CD4-positive, CD25-positive, alpha-beta regulatory T cell (primary cell): ENCODE measurements at places on chromosomes 3 and 15. TPM values are rescaled to one million over a fixed set of nuclear protein-coding genes. Genes with fewer than 3 reads are reported as not detected.

DNA sequence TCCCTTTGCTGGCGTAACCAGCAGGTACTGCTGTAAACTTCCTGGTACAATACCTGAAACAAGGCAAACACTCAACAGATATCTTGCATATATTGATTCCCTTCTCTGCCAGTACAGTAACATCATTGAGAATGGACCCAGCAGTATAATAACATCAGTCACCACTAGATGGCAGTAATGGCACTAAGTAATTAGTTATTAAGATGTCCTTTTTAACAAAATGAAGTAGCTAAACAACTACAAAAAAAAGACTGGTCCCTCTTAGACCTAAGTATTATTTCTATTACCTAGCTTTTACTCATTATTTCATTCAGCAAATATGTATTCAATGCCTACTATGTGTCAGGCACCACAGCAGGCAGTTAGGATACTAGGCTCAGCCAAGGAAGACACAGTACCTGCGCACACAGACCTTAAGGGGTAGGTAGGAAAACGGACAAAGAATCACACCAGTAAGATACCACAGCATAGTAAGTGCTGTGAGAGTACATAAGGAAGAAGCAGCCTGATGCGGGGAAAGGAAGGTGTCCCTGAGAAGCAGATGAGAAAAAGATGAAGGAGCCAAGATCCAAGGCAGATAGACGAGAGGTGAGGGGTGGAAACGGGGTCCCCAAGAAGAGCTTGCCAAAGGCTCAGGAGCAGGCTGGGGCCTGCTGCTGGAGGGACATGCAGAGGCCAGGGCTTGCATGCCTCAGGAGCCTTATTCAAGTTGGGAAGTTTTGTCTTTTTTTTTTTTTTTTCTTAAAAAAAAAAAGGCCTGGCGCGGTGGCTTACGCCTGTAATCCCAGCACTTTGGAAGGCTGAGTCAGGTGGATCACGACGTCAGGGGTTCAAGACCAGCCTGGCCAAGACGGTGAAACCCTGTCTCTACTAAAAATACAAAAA, 102.7 kb upstream of the CHD2 start:
- no peak overlapping the region for H3K4me3 ChIP-seq
- H3K4me1 ChIP-seq = peaks cover 4% of the 10 kb centered on the region
- no peak overlapping the region for H3K27ac ChIP-seq
- H3K36me3 ChIP-seq = no peaks in the 10 kb centered on the region

- H3K4me1 ChIP-seq = peaks cover 10% of the 10 kb centered on the region
- no peaks in the 10 kb centered on the region for H3K27me3 ChIP-seq
- H3K27ac ChIP-seq = no peak overlapping the region
Observed at GRCh38 chr3:195859846-195860411, 48.2 kb upstream of the MUC4 start.

DNA sequence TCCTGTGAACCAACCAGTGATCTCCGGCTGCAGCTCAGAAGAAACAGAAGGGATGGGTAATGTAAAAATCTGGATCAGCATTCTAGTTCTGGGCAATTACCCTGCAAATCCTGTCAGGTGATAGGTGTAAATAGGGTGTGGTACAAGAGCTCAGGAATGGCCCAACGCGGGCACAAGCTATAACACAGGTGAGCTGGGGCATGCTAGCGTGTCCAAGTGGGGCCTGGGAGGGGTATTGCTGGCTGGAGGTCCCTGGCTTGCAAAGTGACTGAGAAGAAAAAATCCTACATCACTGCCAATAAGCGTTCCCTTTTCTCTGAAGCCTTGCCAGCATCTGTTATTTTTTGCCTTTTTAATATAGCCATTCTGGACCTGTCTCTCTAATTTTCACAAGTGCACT, 9.7 kb upstream of the CHST2 start:
- no peaks in the 10 kb centered on the region for H3K27me3 ChIP-seq
- H3K4me1 ChIP-seq = no peaks in the 10 kb centered on the region
- H3K36me3 ChIP-seq = no peaks in the 10 kb centered on the region
- no peak overlapping the region for H3K4me3 ChIP-seq

- DNase-seq = no peak
- peaks cover 15% of the 10 kb centered on the region for H3K4me1 ChIP-seq
- H3K36me3 ChIP-seq = no peaks in the 10 kb centered on the region
- no peak within 1 kb of the TSS for H3K27ac ChIP-seq
- H3K27me3 ChIP-seq = peaks cover 3% of the 10 kb centered on the region
- H3K4me3 ChIP-seq = no peak within 1 kb of the TSS
Observed at GRCh38 chr3:61561374-61562041, at the start of gene PTPRG. TSS of gene PTPRG (plus strand) at chr3:61561571. CDS start at chr3:61562288, 717 bp downstream.

- H3K27me3 ChIP-seq = no peaks in the 10 kb centered on the region
- no peak overlapping the region for H3K27ac ChIP-seq
- no peak for DNase-seq
- no peaks in the 10 kb centered on the region for H3K36me3 ChIP-seq
Observed at GRCh38 chr3:161028555-161029153, 76.5 kb downstream of the B3GALNT1 start.

DNA sequence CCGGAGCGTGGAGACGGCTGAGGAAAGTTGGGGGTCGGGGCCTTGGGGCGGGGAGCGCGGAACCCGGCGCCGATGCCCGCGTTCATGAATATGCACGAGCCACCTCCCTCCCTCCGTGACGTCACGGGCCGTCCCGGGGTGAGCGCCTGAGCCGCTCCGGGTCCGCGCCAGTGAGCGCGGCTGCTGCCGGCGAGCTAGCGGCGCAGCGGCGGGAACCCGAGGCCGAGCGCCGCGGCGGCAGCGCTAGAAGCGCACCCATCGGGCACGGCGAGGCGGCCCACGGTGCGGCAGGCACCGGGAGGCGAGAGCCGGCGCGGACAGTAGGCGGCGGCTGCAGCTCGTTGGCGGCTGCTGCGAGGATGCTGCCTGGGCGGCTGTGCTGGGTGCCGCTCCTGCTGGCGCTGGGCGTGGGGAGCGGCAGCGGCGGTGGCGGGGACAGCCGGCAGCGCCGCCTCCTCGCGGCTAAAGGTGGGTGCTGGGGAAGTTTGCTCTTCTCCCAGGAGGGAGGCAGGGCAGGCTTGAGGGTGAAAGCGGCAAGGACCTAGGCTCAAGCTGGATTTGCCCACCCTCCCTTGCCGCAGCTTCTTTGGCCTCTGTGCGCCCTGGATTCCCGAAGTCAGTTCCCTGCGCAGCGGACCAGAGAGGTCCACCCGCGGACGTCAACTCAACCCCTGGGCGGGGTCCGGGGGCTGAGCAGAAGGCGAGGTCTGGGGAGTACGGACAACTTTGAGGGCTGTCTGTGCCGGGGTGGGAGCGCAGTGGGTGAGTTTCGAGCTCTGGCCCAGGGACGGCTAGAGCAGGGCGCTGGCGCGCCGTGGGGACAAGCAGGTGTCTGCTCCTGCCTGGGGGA, at the start of gene CLSTN2:
TSS of gene CLSTN2 (plus strand) at position 170 of the 850 bp plus-strand sequence.
- H3K36me3 ChIP-seq = no peaks in the 10 kb centered on the region
- no peak within 1 kb of the TSS for H3K4me3 ChIP-seq
- peaks cover 8% of the 10 kb centered on the region for H3K27me3 ChIP-seq
- DNase-seq = no peak

- H3K27me3 ChIP-seq = no peaks in the 10 kb centered on the region
- H3K27ac ChIP-seq = no peak overlapping the region
- no peak for DNase-seq
- H3K4me3 ChIP-seq = no peak overlapping the region
- no peaks in the 10 kb centered on the region for H3K36me3 ChIP-seq
Observed at GRCh38 chr3:47455806-47456452, 19.8 kb downstream of the SCAP start.

DNA sequence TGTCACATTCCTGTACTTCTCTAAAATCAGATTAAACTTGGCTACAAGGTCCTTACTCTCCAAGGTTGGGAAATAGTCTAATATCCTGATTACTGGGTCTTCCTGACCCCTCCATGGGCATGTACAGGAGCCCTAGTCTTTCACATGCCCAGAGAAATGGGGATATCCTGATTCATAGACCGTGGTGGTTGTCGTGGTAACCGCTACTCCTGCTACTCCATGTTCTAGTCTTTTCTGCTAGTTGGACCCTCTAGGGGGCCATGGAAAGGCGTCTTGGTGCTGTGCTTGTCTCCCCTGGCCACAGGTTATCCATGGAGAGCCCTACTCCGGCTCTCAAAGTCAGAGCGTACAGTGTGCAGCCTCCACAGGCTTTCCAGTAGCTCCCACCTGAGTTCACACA, 13.1 kb upstream of the ZBTB38 start:
- no peak for DNase-seq
- H3K4me1 ChIP-seq = no peaks in the 10 kb centered on the region
- no peak overlapping the region for H3K27ac ChIP-seq
- no peak overlapping the region for H3K4me3 ChIP-seq
- no peaks in the 10 kb centered on the region for H3K36me3 ChIP-seq
- peaks cover 4% of the 10 kb centered on the region for H3K27me3 ChIP-seq

GRCh38 chr15:72690938-72691337, 4.9 kb downstream of the BBS4 start:
- no peak overlapping the region for H3K4me3 ChIP-seq
- no peaks in the 10 kb centered on the region for H3K36me3 ChIP-seq
- H3K27me3 ChIP-seq = no peaks in the 10 kb centered on the region
- peaks cover 9% of the 10 kb centered on the region for H3K4me1 ChIP-seq
- H3K27ac ChIP-seq = no peak overlapping the region

GRCh38 chr3:143266927-143267326, 147.4 kb downstream of the CHST2 start:
- H3K4me3 ChIP-seq = no peak overlapping the region
- DNase-seq = no peak
- H3K27ac ChIP-seq = no peak overlapping the region
- H3K27me3 ChIP-seq = no peaks in the 10 kb centered on the region
- peaks cover 4% of the 10 kb centered on the region for H3K36me3 ChIP-seq

DNA sequence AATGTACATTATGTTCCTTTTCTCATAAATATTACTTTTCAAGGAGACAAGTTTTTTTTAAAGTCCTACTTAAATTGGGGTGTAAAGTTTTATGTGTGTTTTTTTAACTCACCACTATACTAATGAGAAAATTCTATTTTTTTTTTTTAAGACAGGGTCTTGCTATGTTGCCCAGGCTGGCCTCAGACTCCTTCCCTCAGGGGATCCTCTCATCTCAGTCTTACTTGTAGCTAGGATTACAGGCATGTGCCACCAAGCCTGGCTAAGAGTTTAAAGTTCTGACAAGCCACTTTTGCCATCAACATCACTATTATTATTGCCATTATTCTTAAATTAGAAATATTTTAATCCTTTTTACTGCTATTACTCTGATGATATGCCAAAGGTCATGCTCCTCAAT, 7.7 kb downstream of the TSPAN3 start:
- H3K27ac ChIP-seq = no peak overlapping the region
- no peak for DNase-seq
- no peaks in the 10 kb centered on the region for H3K36me3 ChIP-seq
- H3K4me3 ChIP-seq = no peak overlapping the region
- H3K27me3 ChIP-seq = no peaks in the 10 kb centered on the region

GRCh38 chr3:155676252-155676981, 68.5 kb downstream of the PLCH1 start:
- no peak overlapping the region for H3K4me3 ChIP-seq
- DNase-seq = no peak

DNA sequence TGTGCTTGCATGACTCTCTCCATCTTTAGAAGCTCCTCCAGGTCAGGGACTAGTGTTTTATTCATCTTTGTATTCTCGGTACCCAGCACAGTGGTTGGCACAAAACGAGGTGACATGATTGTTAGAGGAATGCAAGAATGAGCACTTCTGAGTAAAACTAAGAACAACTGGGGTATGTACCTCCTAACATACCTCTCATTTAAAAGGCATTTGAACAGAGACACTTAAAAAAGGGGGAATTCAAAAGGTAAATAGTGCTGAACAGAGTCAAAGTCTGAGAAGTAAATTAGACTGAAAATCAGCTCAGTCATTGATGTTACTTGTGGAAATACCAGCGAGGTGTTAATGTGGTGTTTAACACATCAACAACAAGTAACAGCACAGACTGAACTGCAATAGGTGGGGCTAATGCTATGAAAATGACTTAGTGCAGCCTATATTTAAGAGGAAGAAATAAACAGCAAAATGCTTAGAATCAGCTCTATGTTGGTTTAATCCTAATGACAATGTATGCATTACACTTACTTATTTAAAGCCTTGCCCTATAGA, 102.4 kb downstream of the TMCO5A start:
- DNase-seq = no peak
- no peak overlapping the region for H3K4me3 ChIP-seq
- peaks cover 2% of the 10 kb centered on the region for H3K27me3 ChIP-seq

Gene TSC22D2
- polyA plus RNA-seq = 4.9 TPM

Gene RTP3
- not detected for polyA plus RNA-seq

Gene ST6GAL1
- 184 TPM for polyA plus RNA-seq

Gene IL5RA
- polyA plus RNA-seq = not detected

Gene RHCG
- polyA plus RNA-seq = not detected

Gene RASL12
- polyA plus RNA-seq = not detected

Gene TGM4
- 0.14 TPM for polyA plus RNA-seq

Gene PATL2
- polyA plus RNA-seq = 20.6 TPM

Gene SLC28A1
- not detected for polyA plus RNA-seq

Gene MESD
- 28.7 TPM for polyA plus RNA-seq
